ENCODE measurements at places on chromosomes 16 and 17. TPM values are rescaled to one million over a fixed set of nuclear protein-coding genes. Genes with fewer than 3 reads are reported as not detected.

The CTF1 gene
- 0.64 TPM for total RNA-seq

The TAOK1 gene
- total RNA-seq = 35.4 TPM

The CRISPLD2 gene
- total RNA-seq = 0.21 TPM

The ZFP3 gene
- 0.43 TPM for total RNA-seq

The HSF5 gene
- total RNA-seq = not detected

The EVPL gene
- 28.2 TPM for total RNA-seq

The SLC12A3 gene
- 0.96 TPM for total RNA-seq

The ACBD4 gene
- 5.3 TPM for total RNA-seq

The TBC1D3L gene
- 3.8 TPM for total RNA-seq

The MMP2 gene
- total RNA-seq = 1.7 TPM

The TTLL6 gene
- total RNA-seq = under 0.01 TPM

The CD300H gene
- total RNA-seq = not detected

The PLK1 gene
- total RNA-seq = 6.0 TPM

The CYGB gene
- 21.0 TPM for total RNA-seq

The ZNF205 gene
- total RNA-seq = 35.2 TPM

The HOXB8 gene
- total RNA-seq = 1.2 TPM

The PITPNM3 gene
- total RNA-seq = 47.5 TPM

All from tracheal epithelial cell (primary cell).